Fibroblast of skin of right biceps (primary cell): ENCODE measurements at places on chromosomes 7 and 10.

- DNase-seq, result no peak
These were observed 42.3 kb downstream of the PRKCQ start for GRCh38 chr10:6537770-6538169.

DNA sequence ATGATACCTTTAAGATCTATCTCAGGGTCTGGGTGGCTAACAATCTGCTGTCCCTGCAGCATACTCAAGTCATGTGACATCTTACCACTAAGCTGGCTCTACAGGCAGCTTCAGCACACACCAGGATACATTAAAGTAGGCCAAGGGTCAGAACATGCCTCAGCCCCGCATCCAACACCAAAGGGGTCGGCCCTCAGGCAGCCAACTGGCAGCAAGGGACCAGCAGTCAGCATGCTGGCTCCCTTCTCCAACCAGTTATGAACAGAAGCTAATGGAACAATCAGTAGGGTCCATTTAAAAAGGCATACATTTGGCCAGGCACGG lies 37.1 kb downstream of the FAM53B start:
- no peak for DNase-seq

DNA sequence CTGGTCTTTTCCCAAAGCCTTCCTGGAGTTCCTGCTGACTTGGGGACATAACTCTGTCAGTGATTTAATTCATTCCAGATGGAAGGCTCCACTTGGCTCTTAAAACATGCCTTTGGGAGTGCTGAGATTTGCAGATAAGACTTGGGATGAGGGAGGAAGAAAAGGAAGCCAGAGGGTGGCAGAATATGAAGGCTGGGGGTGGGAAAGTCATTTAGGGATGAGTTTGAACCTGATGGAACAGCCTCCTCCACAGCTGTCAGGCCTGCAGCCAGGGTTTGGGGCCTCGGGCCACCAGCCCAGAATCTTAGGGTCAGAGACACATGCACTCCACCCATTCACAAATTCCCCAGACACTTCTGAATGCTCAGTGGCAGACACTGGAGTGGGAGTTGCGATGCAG lies 28.4 kb upstream of the EIF5AL1 start:
- peak; percentile 95 for DNase-seq

GRCh38 chr7:65800890-65801341 lies 72.0 kb upstream of the VKORC1L1 start:
- no peak for DNase-seq

GRCh38 chr10:85039311-85039710 lies 710.9 kb downstream of the CCSER2 start:
- DNase-seq, result no peak

- DNase-seq, result peak; percentile 85
These were observed 147.9 kb upstream of the FRMD4A start for GRCh38 chr10:14478604-14479003.

GRCh38 chr10:16866541-16867275 lies 49.5 kb upstream of the RSU1 start:
- no peak for DNase-seq

- no peak for DNase-seq
These were observed 10.6 kb downstream of the IFIT1 start for GRCh38 chr10:89403043-89403442.

GRCh38 chr7:5605775-5606634 lies 175.5 kb downstream of the RNF216 start:
- DNase-seq, result no peak

- DNase-seq, result no peak
These were observed 10.1 kb upstream of the FOXL3 start for GRCh38 chr7:279821-280220.

DNA sequence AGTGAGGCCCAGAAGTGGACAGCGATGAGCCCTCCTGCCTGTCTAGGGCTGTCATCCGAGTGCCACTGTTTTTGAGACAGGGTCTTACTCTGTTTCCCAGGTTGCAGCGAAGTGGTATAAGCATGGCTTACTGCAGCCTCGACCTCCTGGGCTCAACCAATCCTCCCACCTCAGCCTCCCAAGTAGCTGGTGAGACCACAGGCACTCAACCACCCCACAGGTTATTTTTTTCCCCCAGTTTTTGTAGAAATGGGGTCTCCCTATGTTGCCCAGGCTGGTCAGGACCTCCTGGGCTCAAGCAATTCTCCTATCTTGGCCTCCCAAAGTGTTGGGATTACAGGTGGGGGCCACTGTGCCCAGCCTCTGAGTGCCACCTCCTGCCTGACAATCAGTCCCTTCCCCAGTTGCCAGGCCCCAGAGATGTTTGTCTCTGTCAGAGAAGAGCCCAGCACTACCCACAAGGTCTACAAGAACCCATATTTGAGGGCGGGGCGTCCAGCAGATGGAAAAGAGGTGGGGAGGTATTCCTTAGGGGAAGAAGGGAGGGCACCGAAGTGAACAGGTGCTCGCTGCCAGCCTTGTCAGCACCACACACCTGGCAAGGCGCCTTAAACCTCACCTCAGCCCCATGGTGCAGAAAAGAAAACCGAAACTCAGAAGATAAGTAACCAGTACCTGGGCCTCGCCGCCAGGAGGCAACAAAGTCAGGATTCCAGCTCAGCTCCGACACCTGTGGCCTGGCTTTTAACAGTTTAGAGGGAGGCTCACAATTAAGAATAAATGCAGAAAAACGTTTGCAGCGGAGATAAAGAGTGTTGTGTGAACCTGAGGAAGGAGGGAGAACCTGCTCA lies 77.4 kb upstream of the ANLN start:
- no peak for DNase-seq

- DNase-seq, result no peak
These were observed 73.7 kb downstream of the ITIH5 start for GRCh38 chr10:7593063-7593462.

GRCh38 chr10:49631975-49632374 lies 18.1 kb downstream of the CHAT start:
- DNase-seq, result no peak
